NCI-H226 (cell line): ENCODE measurements at places on chromosomes 3 and 15.
A peak's percentile ranks its signal among the peaks of the same experiment; 100 is the strongest.

DNA sequence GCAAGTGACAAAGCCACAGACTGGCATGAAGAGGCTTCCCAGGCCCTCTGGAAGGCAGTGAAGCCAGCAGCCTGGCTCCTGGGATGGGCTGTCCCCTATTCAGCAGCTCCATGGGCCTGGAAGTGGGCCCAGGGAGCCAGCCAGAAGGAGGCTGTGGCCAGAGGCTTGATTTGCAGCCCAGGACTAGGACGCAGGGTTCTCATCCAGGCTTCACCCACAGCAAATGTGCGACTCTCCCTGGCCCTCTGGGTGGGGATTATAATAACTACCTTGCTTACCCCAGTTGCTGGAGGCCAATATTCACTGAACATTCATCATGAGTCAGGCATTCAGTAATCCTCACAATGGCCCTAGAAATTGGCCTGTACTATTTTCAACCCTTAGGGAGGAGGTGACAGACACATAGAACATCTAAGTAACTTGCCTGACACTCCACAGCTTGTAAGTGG is 24.6 kb upstream of the SRP14 start:
- no peak for DNase-seq

DNA sequence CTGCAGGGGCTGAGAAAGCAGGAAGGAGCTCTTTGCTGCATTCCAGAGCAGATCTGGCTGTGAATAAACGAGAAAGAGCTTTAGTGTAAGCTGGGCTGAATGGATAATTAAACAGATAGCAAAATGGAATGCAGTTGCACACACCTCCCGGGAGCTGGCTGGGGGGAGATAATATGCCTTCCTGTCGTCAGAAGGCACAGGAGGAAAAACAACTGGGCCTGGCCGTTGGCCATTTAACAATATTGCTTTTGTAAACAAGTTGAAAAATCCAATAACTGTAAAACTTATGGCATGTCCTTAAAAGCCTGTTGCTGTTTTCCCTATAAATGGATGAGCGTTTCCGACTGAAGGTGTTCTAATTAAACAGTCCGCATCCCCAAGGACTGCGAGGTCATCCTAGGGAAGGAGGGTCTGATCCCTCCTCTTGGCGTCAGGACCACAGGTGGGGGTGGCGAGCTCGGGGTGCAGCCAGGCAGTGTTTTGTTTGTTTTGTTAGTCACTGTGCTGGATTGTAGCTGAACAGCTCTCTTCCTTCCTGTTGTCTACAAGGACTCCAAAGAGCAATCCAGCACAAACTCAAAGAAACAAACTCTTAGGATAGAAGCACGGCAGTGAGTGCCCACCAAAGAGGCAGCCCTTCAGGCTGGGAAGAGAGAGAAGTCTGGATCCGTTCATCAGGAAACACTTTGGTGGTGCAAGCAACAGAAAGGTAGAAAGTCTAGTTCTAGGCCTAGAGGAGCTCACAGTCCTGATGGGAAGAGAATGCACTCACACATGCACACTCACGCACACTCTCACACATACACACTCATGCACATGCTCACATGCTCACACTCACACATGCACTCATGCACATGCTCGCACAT is 133.4 kb upstream of the SMAD3 start:
- DNase-seq, result peak; percentile 76

DNA sequence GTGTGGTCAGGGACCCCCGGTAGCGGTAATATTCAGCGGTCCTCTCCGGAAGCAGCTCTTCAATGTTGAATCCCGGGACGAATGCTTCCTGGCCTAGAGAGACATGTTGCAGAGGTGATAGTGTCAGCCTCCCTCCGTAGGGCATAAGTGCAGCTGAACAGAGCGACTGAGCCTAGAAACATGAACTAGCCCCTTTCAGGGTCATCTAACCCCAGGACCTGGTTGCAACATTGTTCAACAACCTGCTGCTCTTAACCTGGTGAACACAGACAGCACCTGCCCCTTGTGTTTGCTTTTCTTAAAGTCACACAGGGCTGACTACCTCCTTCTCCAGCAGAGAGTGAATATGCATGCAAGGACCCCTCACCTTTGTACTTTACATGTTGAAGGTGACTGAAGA is 41.3 kb downstream of the CA12 start:
- DNase-seq, result no peak

- DNase-seq, result no peak
Observed at GRCh38 chr3:101146946-101147345, 153.7 kb upstream of the ABI3BP start.

GRCh38 chr3:128394033-128394432 is 72.7 kb downstream of the DNAJB8 start:
- DNase-seq, result no peak

DNA sequence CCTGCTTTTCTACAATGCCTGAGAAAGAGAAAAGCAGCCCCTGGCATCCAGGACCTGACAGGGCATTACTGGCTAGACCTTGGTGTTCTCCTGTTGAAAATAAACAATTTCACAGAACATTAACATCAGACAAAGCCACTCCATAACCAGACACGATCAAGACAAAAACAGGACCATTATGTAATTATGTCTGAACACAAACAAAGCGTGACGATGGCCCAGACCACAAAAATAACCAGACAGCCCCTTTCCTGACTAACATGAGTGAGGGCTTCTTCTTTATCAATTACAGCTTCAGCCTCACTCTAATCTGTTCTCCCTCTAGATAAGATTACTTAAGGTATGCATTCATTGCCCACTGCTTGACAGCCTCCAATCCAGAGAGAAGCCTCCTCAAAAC is 172.7 kb upstream of the LMCD1 start:
- no peak for DNase-seq

DNA sequence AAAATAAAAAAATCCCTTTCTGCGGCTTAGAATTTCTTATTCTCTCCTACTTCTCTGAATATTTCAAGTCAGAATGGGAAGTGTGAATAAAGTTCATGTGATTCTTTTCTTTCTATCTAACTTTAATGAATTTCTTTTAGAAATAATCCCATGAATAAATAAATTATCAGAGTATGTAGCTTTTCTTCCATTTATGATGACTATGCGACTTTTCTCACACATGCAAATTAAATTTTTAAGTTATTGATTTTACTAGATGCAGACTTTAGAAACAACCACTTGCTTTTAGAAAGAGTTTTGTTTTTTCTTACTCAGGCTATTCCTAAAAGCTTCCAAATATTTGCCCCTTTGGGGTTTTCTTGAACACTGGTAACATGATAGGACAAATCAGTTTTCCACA is 477.7 kb upstream of the AGTR1 start:
- no peak for DNase-seq

GRCh38 chr15:83733691-83734090 is 79.8 kb downstream of the ADAMTSL3 start:
- DNase-seq, result no peak

- DNase-seq, result no peak
Observed at GRCh38 chr3:111496894-111497559, 45.0 kb upstream of the CD96 start.

DNA sequence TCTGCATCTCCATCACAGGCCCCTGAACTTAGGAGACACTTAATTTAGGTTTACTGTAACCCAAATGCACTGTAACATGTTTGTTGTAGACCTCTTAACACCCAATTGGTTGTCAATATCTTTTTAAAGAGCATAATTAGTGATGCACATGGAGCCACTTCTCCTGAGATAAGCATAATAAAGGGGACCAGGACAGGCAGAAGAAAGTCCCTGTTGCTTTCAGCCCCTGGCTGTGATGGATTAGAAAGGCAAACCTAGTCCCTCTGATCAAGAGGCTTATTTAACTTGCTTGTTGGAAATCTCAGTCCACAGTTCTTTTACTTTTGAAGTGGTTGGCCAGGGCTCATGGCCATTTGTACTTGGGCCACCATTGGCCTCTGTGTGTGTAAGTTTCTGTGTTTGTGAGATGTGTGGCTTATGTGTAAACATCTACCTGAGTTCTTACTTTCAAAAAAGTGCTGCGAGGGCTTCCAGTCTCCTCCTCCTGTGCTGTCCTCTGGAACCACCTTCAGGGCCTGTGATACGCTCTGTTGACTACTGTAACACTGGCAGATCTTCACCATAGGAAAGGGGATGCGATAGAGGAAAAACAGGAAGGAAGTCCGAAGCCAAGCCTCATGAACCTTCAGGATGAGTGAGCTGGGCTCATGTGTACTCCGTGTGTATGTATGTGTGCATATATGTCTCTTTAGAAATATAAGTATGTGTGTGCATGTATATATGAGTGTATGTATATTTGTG is 136.2 kb downstream of the EPHB1 start:
- DNase-seq, result no peak

DNA sequence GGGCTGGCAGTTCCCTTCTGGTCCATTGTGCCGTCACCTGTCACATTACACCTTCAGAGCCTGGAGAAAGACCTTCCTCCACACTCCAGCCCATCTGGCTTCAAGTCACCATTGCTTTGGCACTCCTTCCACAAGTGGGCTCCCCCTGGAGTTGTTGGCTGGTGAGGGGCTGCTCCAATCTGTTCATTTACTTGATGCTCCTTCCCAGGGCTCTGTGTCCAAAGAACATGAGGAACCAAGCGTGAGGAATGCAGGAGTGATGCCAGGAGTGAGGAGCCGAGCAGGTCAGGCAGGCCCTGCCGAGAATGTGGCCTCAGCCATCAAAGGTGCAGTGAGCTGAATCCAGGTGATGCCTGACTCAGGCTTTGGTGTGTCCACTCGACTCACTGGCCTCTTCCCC is 57.2 kb downstream of the OXNAD1 start:
- DNase-seq, result no peak

GRCh38 chr15:101565377-101565776 is 75.9 kb upstream of the PCSK6 start:
- DNase-seq, result no peak

DNA sequence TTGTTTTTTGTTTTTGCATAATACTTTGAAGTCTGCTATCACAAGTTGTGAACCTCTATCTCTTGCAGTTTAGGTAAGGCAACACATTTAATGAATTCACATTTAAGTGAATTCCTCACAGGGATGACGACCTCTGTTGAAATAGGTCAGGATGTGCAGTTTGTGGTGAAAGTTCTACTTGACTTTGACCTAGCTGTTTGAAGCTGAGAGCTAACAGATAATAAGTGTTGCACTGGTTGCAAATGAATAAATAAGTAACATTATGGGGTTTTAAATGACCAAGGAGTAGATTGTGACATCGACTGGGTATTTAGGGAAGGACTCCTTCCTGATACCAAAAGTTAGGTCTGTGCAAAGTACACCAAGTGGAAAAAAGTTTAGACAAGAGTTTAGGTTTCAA is 23.9 kb downstream of the NIT2 start:
- no peak for DNase-seq

- no peak for DNase-seq
Observed at GRCh38 chr3:36765104-36765503, 751 bp upstream of the DCLK3 start.

DNA sequence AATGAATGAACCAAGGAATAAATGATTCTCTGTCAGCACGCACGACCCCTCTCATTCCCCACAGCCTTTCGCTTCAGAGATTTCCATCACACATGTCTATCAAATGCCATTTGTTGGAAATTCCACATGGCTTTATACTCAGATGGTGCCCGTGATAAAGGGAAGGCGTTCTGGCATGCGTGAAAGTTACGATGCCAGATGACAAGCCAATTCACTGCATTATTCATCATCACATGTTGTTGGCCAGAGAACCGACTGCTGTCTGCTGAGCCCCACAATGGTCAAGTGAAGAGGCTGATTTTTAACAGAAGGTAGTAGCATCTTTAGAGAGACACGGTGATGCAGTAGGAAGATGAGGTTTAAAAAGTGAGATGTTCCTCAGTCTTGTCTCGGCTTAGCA is 74.1 kb upstream of the FRMD4B start:
- DNase-seq, result no peak
